ENCODE measurements at places on chromosomes 3 and 15.

- no peak for DNase-seq
Measured at GRCh38 chr3:42572278-42572677, 9.5 kb downstream of the SEC22C start.

GRCh38 chr3:159170436-159171003, 368.7 kb downstream of the MFSD1 start:
- DNase-seq: no peak

DNA sequence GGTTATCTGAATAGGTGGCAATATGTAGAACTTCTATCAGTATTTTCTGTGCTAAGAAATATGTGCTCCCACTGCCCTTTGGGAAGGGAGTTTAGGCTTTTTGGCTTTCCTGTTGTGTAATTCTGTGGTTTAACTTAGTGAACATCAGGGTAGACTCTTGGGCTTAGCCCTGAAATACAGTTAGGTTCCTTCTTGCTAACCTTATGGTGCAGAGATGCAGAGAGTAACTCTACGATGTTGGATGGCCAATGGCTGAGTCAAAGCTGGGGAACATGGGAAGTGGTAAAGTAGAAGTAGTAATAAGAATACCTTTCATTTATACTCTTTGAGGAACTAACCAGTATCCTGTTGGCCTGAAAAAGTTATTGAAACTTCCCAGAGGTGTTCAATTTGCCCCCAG, 80.8 kb upstream of the IL12A start:
- DNase-seq: no peak

DNA sequence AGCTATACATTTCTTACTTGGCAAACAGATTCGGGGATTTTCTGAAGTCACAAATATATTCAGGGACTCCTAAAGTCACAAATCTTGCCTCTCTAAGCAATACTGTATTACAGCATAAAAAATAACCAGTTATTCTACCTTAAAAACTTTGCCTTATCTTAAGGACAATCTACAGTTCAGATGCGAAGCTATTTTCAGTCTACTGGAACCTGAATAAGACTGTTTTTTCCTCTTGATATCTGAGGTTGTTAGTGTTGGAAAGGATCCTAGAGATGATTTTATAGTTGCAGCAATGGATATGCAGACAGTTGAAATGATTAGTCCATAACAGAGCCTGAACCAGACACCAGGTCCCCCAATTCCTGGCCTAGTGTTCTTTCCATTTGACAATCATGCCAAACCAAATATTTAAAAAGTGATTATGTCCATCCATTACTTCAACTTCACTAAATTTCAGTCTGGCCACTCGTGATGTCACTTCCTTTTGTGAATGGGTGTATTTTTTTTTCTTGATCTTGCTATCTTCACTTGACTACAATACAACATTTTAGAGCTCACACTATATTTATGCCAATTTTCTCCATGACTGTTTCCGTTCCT, 1.8 kb downstream of the HDGFL3 start:
- DNase-seq: peak; percentile 43

DNA sequence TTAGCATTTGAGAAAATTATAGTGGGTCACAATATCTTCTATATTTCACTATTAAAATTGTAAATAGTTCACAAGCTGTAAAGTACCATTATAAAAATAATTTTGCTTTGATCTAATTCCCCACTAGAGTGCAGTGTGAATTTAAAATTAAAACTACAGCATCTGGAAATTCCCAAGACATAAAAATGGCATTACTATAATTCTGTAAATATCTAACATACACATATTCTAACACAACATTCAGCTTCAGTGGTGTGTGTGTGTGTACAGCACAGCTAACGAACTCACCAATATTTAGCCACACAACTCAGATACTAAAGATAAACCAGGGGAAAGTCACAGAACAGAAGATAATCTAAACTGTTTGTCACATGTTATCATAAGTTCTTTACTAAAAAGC, 424.9 kb upstream of the ZNF385D start:
- peak; percentile 18 for DNase-seq

- no peak for DNase-seq
Measured at GRCh38 chr3:173066044-173067004, 74.7 kb downstream of the SPATA16 start.

DNA sequence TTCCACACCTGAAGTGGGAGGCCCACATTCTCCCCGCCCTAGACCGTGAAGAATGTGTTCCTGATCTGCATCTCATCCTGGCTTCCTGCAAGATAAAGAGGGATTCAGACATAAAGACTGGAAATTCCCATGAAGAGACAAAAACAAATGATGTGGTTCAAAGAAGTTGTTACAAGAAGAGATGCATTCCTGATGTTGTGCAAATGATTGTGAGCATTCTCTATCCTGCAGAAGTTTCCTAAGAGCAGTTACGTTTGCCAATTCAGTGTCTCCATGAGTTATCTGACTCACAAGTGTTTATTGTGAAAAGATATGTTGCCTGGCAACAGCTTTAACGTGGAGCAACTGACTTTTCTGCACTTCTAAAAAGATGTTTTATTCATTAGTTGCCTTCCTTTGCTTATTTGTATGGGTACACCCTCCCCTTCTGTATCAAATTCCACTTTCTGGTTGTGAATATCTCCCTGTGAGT, 107.8 kb downstream of the ZIC4 start:
- peak; percentile 71 for DNase-seq

DNA sequence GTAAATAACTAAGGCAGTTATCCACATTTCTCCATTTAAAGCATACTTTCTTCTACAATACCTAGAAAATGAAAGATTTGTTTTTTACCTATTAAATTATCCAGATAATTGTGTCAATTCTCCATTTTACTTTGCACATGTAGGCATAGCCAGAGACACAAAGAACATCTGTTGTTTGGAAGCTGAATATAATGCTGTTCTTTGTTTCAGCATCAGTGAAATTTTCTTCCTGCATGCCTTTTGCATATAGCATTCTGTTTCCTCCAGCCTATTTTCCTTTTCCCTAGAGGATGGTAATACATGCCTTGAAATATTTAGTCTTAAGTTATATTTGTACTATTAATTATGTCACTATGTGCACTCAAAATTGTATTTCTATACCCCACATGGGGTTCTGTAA, 233.7 kb downstream of the CNTN6 start:
- no peak for DNase-seq

GRCh38 chr15:79513940-79514339, 81.8 kb downstream of the MINAR1 start:
- DNase-seq: no peak

GRCh38 chr15:93706495-93707292, 524.7 kb upstream of the MCTP2 start:
- DNase-seq: peak; percentile 15

DNA sequence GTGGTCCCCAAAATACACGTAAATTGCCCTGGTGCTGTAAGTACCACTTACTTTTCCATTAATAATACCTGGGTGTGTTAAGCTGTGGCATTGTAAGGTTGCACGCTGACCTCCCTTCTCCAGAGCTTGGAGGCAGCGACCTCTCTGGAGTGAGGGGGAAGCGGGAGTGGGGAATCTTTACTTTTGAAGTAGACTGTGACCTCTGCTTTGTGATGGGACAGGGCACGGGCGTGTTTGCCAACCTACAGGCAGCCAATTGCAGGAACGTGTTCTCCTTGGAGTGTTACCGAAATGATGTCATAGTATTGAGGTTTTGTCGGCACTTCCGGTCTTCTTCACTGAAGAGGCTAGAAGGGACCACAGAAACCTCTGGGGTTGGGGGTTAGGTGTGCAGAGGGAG, 227.3 kb upstream of the C2CD4B start:
- no peak for DNase-seq

DNA sequence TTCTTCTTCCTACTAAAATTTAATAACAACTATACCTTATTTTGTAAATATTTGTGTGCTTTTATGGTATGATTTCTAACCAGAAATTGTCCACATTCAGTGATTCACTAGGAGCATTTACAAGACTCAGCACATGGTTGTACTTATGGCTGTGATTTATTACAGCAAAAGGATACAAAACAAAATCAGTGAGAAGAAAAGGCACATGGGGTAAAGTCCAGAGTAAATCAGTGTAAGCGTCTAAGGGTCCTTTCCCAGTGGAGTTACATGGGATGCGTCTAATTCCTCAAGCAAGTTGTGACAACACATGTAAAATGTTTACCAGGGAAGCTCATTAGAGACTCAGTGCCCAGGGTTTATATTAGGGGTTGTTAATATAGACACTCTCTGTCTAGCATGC, 31.1 kb downstream of the RNF13 start:
- no peak for DNase-seq

GRCh38 chr3:37594873-37595783, 266.6 kb upstream of the CTDSPL start:
- no peak for DNase-seq

DNA sequence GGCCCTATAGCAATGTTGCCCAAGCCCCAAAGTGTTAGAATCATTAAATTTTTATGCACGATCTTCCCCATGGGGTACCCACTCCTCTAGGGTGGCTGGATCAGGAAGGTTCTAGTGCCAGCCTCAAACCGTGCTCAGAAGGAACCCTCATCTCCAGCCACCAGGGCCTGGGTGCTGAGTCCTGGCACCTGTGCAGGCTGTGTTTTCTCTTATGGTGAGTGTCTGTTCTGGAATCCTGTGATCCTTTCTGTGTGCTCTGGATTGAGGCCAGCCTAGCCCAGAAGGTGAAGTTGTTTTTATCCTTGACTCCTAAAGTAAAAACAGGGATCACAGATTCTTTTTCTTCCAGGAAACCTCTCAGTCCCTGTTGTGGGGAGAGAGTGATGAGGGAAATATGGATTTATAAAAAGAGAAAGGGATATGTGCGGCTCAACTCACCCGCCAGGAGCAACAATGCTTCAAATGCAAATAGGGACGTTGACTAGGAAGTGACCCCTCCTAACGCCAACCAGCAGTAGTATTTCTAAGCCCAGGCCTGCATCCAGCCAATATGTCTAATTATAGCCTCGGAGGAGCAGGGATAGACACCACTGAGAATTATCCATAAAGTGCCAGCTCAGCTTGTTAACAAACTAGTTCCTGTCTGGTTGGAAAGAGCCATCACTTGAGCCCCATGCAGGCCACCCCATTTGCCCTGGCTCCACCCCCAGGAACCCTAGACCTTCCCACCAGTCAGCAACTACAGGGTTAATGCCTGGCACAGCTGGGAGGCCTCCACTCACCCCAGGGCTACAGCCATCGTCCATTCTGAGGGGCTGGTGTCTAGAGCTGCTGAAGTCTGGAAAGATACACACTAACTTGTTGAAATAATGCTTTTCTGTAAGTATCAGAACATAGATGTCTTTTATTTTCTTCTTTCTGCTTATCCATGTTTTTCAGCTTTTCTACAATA, 513.5 kb upstream of the PROK2 start:
- DNase-seq: no peak

DNA sequence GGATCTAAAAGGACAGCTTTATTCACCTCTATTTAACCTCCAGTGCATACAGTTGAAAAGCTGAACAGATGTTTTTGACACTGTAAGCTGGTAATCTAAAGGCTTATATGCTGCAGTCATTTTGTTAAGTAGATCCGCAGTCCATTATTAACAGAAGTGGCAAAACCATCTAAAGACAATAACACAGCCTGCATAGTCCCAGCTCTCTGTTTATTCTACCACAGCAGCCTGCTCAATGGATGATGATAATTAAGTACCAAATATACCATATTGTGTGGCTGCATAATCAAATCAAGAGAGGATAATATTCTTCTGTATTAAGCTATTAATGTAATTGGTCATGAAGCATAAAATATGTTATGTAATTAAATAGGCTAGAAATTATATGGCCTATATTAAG, 207.1 kb downstream of the MEIS2 start:
- DNase-seq: no peak

DNA sequence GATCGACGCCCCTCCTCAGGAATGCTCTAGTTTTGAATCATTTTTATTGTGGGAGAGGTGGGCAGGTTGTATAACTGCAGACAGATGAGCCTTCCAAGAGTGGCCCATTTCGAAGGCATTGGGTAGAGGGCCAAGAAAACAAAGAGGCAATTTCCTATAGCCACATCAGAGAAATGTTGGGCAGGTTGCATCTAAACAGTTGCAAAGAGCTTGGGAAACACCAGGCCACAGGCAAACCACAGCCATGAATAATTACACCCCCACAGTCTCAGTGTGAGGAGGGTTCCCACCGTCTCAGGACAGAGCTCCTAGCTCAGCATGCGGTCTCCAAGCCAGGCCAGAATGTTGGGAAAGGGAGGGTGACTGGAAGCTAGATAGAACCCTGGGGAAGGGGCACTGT, 257.3 kb downstream of the ABHD5 start:
- no peak for DNase-seq

DNA sequence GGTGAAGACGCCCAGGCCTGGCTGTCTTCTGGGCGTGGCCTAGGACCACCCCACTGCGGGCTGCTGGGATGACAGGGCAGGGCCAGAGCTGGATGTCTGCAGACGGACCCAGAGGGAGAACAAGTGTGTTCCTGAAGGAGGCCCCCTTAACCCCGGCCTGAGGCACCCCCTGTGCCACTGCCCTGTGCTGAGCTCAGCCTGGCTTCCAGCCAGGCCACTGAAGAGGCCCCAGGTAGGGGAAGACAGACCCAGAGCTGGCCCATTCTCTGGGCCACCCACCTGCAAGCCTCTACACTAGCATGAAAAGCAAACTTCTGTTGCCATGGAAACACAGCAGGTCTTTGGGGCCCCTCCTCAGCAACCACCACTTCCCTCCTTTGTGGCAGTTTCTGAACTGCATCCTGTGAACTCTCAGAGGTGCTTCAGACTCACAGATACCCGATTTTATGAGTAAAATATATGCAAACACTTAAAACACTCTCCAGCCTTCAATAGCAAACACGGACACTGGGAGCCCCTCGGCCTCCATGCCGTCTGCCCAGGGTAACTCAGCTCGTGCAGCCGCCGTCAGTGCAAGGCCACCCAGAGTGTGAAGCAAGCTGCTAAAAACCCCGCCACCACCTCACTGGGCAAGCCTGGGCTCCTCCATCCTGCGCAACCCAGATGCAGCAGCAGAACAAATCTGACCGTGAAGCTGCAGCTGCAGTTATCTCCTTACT, 42.5 kb downstream of the CMTM6 start:
- DNase-seq: peak; percentile 30

- no peak for DNase-seq
Measured at GRCh38 chr15:66323312-66323928, 30.1 kb downstream of the DIS3L start.

GRCh38 chr3:81199587-81199986, 561.9 kb downstream of the GBE1 start:
- DNase-seq: peak; percentile 28

- DNase-seq: no peak
Measured at GRCh38 chr3:102124282-102124681, 275.0 kb downstream of the NFKBIZ start.

DNA sequence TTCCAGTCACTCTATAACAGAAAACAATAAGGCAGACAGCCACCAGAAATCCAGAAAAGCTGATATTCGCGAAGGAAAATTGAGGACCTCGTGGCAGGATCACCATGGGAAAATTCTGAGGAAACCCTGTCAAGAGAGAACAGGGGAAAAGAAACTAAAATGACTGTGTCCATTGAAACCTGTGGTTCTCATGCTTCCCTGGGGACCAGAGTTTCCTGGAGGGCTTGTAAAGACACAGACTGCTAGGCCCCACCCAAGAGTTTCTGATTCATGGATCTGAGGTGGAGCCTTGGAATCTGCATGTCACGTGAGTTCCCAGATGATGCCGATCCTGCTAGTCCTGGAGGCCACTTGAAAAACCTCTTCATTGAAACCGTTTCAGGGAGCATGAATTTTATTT, 420.5 kb downstream of the EPHB1 start:
- DNase-seq: no peak

GRCh38 chr3:123387532-123387931, 61.4 kb downstream of the ADCY5 start:
- DNase-seq: no peak

GRCh38 chr15:48645558-48646330, at the start of gene FBN1:
Gene FBN1 (minus strand): TSS chr15:48645709. CDS start chr15:48644769, 940 bp downstream.
- DNase-seq: peak; percentile 94
